ENCODE measurements at places on chromosomes 16 and 17. TPM values are rescaled to one million over a fixed set of nuclear protein-coding genes. Genes with fewer than 3 reads are reported as not detected.

OTOP2 gene
- not detected for total RNA-seq

HAS3 gene
- 0.28 TPM for total RNA-seq

STH gene
- not detected for total RNA-seq

ZMYND15 gene
- 0.31 TPM for total RNA-seq

ITGAX gene
- 0.78 TPM for total RNA-seq

PRDM7 gene
- total RNA-seq, result not detected

DNA sequence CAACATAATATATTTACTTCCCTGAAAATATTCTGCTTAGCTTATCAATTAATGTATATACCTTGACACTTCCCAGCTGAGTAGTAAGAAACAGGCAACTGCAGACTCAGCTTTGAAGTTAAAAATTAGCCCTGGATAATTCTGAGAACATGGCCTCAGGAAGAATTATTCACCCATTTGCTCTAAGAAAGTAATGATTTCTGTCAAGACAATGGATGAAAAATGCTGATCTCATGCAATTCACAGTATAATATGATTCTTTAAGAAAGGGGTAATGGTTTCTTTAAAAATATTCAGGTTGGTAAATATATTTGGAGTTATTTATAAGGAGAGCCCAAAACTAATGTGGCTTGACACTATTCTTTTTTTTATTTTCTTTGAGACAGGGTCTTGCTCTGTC is 88.8 kb downstream of the CACNG1 start:
- no peak for DNase-seq

- no peak for DNase-seq
Observed at GRCh38 chr17:58605986-58606385, 85.9 kb downstream of the TEX14 start.

DNA sequence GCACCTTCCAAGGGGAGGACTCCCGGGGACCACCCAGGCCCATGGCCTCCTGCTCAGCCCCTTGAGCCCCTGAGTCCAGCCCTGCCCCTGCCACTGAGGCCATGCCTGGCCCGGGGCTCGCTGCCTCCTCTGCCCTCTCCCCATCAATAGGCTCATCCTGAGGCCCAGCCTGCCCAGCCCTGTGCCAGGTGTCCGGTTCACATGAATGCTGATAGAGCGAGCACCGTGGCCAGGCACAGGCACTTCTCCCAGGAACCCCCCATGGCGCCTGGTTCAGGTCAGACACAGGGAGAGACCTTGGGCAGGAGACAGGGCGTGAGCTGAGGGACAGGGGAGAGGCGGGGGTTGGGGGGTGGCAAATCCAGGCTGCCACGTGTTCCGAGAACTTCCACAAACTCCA is 2.8 kb upstream of the PVALEF start:
- no peak for DNase-seq

- DNase-seq, result no peak
Observed at GRCh38 chr16:19499481-19499880, 22.4 kb downstream of the GDE1 start.

DNA sequence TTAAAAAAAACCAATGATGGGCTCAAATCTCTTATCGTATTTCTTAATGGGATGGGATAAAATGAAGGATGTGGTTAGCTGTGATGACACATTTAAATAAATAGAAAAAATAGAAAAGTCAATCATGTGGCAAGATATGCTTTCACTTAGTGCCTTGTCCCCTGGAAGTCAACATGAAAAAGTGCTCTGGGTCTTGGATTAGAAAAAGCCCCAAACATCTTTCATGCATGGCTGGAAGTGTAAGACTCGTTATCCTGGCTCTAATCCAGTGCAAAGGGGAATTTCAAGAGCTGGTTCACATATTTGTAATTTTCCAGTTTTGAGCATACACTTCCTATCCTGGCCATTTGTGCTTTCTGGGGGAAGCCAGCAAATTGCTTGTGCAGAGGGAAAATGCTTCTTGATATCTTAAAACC is 160.9 kb downstream of the MAP2K6 start:
- DNase-seq, result no peak

- DNase-seq, result no peak
Observed at GRCh38 chr17:74274060-74274708, at the start of gene DNAI2. Gene DNAI2, plus strand, starts transcription at chr17:74274234. Its CDS starts 7,584 bp downstream, at chr17:74281818.

- DNase-seq, result no peak
Observed at GRCh38 chr17:76388966-76389888, 4.8 kb downstream of the SPHK1 start.

DNA sequence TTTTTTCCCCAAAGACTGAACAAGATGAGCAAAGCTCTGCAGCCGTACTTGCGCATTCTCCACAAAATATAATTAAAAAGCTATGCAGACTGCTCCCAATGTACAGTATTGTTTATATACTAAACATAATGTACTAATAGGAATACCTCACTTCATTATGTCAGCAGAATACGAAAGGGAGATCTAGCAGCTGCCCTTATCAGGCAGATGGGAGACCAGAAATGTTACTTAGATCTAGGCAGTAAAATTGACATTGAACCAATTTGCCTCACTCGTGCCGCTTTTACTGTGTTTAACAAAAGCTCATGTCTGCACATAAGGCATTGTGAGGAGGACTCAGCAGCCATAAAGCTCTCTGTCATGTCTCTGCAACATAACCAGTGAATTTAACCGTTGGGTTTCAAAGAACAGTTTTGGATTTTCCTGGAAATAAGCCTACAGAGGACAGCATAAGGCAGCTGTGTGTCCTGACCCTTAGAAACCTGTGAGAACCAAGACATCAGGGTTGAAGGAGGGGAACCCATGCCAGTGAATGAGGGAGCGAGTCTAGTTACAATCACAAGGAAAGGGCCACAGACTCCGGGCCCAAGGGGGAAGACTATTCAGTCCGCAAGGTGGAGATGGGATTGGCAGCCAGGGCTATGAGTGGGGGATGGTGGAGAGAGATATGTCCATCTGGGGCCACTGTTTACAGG is 71.4 kb downstream of the GNAO1 start:
- DNase-seq, result no peak

- no peak for DNase-seq
Observed at GRCh38 chr17:48616717-48617470, 1.8 kb upstream of the HOXB8 start.
